ENCODE measurements at places on chromosomes 7 and 10. TPM values are rescaled to one million over a fixed set of nuclear protein-coding genes. Genes with fewer than 3 reads are reported as not detected.

The WEE2 gene
- total RNA-seq, result not detected

The FAM237B gene
- total RNA-seq, result not detected

The GNA12 gene
- 24.4 TPM for total RNA-seq

DNA sequence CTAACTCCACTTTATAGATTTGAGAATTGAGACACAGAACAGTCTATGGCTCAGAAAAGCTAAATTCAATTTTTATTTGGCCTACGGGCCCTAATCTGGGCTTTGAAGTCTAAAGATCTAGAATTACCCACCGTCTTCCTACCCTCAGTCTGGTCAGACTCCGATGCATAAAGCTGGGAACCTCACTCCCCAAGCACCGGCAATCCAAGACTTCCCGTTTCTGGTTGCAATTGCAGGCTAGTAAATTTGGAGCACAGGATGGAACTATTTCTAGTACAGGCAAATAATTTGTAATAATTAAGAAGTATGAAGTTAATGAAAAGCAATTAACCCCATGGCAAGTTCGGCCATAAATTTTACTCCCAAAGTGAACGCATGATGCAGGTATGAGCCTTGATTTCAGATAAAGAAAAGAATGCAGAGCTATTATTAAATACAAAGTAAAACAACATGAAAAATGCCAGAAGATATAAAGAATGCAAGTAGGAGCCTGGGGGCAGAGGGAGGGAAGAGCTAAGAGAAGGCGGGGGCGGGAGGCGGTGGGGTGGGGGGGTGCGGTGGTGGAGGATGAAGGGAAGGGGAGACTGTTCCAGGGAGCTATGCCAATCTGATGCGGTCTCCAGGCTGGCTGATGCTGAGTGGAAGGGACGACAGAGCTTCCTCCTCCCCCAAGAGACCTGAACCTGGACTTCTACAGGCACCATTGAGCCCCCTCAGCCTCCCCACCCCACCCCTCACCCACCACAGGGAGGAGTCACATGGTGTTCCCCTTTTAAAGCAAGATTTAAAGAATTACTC is 45.1 kb downstream of the BPGM start:
- peak; percentile 65 for DNase-seq

Data from H4 (cell line).